NCI-H2029 (cell line): ENCODE measurements at places on chromosomes 2 and 18.
A peak's percentile ranks its signal among the peaks of the same experiment; 100 is the strongest.

GRCh38 chr2:224638301-224638823 is 53.2 kb upstream of the CUL3 start:
- DNase-seq: no peak

DNA sequence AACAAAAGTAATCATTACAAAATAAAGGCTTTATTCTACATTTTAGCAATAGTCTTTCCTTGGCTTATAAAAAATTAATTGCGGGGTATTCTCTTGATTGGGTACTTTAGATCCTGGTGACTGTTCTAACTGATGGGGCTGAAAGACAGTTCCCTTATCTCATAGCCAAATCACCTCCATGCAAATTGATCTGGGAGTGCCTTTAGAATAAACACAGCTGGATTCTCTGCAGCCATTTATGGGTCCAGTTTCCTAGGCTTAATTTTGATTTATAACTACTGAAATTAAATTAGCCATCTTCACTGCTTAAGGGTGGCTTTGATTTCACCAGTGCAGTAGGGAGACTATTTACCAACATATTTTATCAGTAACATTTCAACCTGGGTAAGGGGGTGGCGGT is 337.1 kb downstream of the NRXN1 start:
- no peak for DNase-seq

DNA sequence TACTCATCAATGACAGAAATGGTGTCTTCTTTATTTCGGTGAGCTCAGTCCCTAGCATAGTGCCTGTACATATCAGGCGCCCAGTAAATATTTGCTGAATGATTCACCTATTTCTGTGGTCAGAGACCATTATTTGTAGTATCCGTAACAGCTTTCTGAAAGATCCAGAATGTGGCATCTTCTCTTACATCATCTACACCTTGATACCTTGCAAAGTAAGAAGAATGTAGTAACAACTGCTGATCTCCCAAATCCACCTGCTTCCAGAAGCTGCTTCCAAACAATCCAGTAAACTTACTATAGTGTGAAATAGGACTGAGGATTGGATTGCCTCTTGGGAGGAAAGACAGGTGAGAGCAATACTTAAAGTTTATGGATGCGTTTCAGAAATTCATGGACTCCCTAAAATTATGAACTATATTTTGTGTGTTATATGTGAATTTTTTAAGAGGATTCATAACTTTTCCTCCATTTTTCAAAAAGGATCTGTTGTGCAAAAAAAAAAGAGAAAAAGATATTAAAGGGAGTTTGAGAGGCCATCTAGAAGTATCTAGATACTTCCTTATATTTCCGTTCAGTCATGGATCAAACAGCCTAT is 945 bp upstream of the ASXL2 start:
- DNase-seq: peak; percentile 35

DNA sequence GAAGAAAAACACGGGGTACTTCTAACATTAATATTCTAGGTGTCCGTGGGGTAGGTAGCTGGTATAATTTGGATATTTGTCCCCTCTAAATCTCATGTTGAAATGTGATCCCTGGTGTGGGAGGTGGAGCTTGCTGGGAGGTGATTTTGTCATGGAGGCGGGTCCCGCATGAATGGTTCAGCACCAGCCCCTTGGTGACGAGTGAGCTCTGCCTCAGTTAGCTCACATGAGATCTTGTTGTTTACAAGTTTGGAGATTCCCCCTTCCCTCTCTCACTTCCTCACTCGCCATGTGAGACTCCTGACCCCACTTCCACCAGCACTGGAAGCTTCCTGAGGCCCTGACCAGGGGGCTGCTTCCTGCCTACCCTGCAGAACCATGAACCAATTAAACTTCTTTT is 35.4 kb upstream of the DNER start:
- no peak for DNase-seq

- DNase-seq: no peak
Observed at GRCh38 chr2:211877061-211877460, 661.5 kb downstream of the ERBB4 start.

GRCh38 chr18:79744625-79745024 is 53.1 kb upstream of the KCNG2 start:
- DNase-seq: no peak
